ENCODE measurements at places on chromosomes 2 and 18. TPM values are rescaled to one million over a fixed set of nuclear protein-coding genes. Genes with fewer than 3 reads are reported as not detected.

OTOS gene
- total RNA-seq: not detected

VWA3B gene
- not detected for total RNA-seq

NFATC1 gene
- 13.9 TPM for total RNA-seq

GRCh38 chr18:50806208-50806616 lies 13.6 kb downstream of the MRO start:
- H3K27me3 ChIP-seq: no peaks in the 10 kb centered on the region
- DNase-seq: no peak
- H3K27ac ChIP-seq: no peak overlapping the region
- no peaks in the 10 kb centered on the region for H3K36me3 ChIP-seq

- no peaks in the 10 kb centered on the region for H3K36me3 ChIP-seq
- H3K27me3 ChIP-seq: no peaks in the 10 kb centered on the region
- H3K27ac ChIP-seq: no peak overlapping the region
- H3K4me1 ChIP-seq: peaks cover 26% of the 10 kb centered on the region
- no peak overlapping the region for H3K4me3 ChIP-seq
Measured at GRCh38 chr2:196924051-196924450, 2.5 kb downstream of the PGAP1 start.

DNA sequence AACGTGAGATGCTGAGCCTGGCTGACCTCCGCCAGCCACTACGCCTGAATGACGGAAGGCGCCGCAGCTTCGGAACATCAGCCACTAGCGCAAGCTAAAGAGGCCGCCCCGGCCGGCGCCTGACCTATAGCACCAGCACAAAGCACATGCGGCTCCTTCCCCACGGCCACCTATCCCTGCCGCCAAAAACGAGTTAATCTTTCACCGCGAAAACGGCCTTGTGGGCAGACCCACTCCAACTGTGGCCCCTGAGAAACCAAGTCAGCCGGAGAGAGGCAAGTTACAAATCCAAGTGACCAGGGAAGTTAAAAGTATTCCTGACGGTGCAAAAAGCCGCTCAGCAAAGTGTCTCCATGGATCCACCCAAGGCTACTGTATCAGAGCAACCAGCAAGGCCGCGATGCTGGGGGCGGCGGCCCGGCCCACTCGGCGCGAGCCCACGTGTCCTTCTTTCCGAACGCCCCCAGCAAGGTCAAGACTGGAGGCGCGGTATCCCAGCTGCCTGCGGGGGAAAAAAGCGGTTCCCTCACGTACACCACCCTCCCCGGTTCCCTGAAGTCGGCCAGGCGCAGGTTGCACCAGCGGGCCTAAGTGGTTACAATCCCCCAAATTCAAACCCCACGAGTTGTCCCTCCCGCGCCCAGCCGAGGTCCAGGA lies 575 bp downstream of the HSPD1 start:
- H3K36me3 ChIP-seq: peaks cover 34% of the 10 kb centered on the region
- H3K4me3 ChIP-seq: peak overlapping the region; percentile 83
- peak overlapping the region; percentile 95 for H3K27ac ChIP-seq
- peak; percentile 82 for DNase-seq
- no peaks in the 10 kb centered on the region for H3K27me3 ChIP-seq
- H3K4me1 ChIP-seq: peaks cover 54% of the 10 kb centered on the region

GRCh38 chr2:201057087-201057521 lies 14.4 kb downstream of the HYCC2 start:
- no peak for DNase-seq
- H3K4me1 ChIP-seq: peaks cover 8% of the 10 kb centered on the region
- no peak overlapping the region for H3K27ac ChIP-seq
- H3K27me3 ChIP-seq: no peaks in the 10 kb centered on the region
- no peak overlapping the region for H3K4me3 ChIP-seq
